T follicular helper cell (primary cell): ENCODE measurements at places on chromosomes 13 and 19.
A peak's percentile ranks its signal among the peaks of the same experiment; 100 is the strongest.

DNA sequence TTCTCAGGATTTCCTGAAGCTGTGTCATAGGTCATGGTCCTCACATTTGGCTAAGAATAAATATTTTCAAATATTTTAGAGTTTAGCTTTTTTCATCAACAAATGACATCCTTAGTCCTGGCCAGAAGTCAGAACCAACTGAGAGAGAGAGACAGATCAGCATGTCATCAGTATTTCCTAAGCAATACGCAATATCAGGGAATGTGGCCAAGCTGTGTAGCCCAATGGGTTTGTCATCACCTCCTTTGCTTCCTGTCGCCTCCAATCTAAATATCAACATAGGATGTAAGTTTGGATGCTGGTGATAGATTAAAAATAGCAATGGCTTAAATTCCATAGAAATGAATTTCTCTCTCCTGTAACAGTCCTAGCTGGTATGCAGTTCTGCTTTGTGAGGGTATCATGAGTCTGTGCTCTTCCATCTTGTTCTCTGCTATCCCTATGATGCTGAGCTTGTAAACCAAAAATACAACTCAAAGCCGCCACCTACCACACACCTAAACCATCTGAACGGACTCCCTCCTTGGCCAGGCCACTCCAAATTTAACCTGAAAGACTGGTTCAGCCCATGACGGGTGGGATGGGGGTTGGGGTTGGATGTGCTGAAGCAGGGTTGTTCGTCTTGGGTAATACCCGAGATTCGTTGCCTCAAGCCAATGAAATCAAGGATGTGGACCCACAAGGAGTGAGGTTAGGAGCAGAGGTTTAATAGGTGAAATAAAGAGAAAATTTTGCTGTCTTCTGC lies 10.0 kb upstream of the IGSF23 start:
- DNase-seq = no peak

- DNase-seq = peak; percentile 83
Observed at GRCh38 chr19:4867534-4868285, at the start of gene PLIN3. PLIN3 (minus strand) TSS chr19:4867667; CDS start chr19:4861394, 6,273 bp downstream.

GRCh38 chr13:43405457-43405856 lies 381.3 kb downstream of the ENOX1 start:
- no peak for DNase-seq

DNA sequence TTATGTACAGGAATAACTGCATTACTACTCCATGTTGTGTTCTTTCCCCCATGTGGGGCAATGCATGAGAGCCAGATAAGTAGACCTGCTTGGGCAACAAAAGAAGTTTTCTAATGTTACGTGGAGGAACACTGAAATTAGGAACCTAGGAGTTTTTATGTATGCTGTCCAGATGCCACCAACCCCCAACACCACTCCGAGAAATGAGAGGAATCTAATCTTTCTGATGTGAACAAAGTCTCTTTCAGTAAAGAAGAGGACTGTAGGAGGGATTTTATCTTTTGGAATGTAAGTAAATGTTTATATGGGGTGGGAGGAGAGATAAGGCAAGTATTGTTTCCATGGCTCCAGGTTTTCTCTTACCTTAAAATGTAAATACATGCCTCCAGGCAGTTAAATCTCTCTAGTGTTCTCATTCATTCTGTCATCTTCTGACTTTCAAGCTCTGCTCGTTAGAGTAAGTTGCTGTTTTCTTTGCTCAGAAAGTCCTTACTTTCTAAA lies 820.6 kb downstream of the PCDH17 start:
- DNase-seq = no peak

- no peak for DNase-seq
Observed at GRCh38 chr13:27751953-27752532, 40.2 kb upstream of the GSX1 start.

- DNase-seq = no peak
Observed at GRCh38 chr19:41919948-41920712, 8.1 kb downstream of the ERFL start.

DNA sequence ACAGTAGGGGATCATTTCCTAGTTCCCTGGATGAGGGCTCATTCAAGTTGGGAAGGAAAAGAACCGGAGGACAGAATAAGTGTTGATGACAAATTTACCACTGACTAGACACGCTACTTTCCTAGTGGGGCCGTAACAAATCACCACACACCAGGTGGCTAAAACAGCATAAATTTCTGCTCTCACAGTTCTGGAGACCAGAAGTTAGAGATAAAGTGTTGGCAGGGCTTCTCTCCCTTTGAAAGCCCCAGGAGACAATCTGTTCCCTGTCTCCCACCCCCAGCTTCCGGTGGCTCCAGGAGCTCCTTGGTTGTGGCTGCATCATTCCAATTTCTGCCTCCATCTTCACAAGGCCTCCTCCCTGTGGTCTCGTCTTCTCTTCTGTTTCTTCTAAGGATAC lies 65.4 kb upstream of the ARGLU1 start:
- DNase-seq = no peak

- no peak for DNase-seq
Observed at GRCh38 chr19:6768236-6768785, 1.1 kb upstream of the SH2D3A start.
